Renal pelvis (tissue), 12 donors: ENCODE measurements at places on chromosomes 1 and 21.
A peak's percentile ranks its signal among the peaks of the same experiment; 100 is the strongest.

GRCh38 chr1:177945943-177946650 is 23.8 kb downstream of the SEC16B start:
- peak; percentile 57 for DNase-seq

DNA sequence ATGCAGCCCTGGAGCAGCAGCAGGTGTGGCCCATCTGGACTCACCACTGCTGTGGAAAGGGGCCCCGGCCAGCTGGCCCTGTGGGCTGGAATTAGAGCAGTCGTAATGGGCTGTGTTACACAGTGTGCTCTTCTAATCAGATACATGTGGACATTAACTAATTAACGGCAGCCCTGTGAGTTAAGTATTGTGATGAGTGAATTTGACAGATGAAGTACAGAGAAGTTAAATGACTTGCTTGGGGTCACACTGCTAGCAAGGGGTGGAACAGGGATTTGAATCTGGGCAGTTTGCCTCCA is 58.6 kb downstream of the MDM4 start:
- DNase-seq: no peak

- no peak for DNase-seq
These were observed 19.0 kb downstream of the C1orf115 start for GRCh38 chr1:220708936-220709801.

DNA sequence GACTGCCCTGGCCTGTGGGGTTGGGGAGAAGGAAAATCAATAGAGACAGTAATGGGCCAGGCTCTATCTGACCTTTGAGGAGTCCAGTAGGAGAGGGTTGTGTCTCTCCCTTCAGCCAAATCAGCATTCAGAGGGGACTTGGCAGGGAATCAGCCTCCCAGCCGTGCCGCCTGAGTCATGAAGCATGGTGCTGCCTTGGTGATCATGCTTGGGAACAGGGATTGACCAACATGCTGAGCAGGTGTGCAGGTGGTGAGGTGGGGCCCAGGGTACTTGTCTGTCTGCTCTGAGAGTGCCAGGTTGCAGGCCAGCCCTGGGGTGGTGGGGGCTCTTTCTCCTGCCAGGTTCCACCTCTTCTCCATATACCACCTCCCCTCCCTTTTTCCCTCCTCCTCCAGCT is 58.9 kb upstream of the TLR5 start:
- DNase-seq: no peak

GRCh38 chr1:172531412-172532182 is 1.4 kb upstream of the SUCO start:
- DNase-seq: no peak

DNA sequence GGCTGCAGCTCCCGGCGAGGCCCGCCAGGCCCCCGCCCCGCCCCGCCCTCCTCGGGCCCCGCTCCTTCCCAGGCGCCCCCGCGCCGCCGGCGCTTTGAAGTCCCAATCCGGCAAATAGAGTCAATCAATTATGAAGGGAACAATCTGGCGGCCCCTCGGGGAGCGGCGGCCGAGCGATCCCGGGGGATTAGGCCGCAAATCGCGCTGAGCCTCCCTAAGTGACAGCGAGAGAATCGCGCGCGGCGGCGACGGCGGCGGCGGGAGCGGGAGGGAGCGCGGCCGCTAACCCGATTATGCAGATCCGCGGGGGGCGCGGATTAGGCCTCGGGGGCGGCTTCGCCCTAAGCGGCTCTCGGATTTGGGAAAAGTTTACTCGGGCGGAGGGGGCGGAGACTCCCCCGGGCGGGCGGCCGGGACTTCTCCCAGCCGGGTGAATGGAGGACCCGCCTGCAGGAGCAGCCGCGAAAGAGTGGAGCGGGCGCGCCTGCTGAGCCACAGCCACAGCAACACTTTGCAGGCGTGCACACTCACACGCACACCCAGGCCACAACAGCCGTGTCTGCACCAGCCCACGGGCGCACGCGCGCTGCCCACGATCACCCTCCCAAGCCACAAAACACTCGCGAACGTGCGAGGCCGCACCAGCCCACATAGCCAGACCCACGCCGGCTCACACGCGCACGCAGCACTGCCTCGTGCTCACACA is 23.0 kb upstream of the DMBX1 start:
- DNase-seq: peak; percentile 38

DNA sequence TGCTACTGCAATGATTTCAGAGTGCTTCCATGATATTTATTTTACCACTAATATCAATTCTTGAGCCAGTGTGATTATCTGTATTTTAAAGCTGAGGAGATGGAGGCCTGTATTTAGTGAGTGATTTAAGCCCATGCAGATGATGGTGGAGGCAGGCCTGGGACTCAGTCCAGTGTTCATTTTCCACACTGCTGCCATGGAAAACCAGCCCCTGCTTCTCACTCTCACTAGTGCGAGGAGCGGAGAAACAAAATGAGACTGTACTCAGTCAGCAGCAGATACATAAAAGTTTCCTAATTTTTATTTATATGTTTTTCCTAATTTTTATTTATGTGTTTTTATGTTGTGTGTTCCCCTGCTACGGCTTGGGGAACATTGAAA is 32.8 kb downstream of the LRRC8B start:
- no peak for DNase-seq

DNA sequence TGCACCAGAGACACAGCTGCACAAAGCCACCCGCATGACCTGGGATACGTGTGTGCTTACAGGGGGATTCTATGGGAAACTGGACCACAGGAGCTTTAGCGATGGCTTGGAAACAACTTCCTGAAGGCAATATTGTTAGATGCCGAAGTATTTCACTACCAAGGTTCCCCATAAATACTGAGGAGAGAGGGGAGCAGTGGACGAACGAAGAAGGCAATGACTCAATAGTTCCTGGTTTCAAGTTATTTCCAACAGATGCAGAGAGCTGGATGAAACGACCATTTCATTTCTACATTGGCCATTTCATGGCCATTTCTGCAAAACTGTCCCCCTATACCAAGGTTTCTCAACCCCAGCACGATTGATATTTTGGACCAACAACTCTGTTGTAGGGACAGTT is 61.3 kb downstream of the CD34 start:
- no peak for DNase-seq

GRCh38 chr1:153872331-153872730 is 50.4 kb downstream of the GATAD2B start:
- no peak for DNase-seq

DNA sequence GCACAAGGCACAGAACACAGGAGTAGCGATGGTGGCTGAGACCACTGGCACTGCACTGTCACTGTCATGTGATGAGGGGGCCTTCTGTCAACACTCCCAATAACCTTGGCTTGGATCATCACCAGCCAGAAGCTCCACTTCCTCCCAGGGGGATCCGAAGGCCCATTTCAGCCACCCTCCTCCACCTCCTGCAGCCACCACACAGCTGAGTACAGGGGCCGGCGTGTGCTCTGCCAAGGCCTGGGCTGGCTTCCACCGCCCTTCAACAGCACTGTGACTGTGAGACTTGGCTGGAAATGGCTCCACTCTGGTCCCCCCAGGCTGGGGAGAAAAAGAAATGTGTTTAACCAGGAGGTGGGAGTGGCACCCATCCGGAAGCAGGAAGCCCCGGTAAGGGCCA is 9.9 kb upstream of the NADK start:
- DNase-seq: no peak

DNA sequence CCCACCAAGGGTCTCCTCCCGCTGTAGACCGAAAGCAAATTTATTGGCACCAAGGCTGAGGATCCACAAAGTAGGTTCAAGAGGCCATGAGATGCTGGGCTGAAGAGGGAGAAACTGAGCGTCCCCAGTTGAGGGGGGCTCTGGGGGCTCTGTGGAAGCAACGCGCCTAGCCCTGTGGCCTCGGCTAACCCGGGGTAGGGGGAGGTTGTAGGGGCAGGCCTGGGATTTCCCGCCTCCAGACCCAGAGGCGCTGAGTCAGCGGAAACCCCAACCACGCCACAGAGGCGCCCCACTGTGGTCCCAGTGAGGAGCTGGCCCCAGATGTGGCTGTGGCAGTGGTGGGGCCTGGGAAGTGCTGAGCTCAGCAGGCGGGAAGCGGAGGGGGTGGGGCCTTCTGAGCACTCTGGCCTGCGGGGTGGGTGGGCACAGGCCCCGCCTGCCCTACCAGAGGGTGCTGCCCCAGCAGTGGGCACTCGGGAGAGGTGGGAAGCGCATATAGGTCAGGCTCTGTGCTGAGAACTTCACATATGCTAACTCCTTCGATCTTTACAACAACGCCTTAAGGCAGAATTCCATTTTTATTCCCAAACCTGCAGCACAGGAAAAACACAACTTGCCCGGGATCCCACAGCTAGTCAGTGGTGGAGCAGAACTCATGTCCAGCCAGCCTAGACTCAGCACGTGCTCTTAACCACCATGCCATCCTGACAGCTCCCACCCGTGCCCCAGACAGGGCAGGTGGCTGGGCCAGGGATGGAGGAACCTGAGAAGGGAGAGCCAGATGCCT is 1.5 kb upstream of the COL16A1 start:
- peak; percentile 56 for DNase-seq

GRCh38 chr1:2172012-2172411 is 22.6 kb downstream of the FAAP20 start:
- no peak for DNase-seq

GRCh38 chr1:235278233-235278914 is 49.6 kb downstream of the ARID4B start:
- no peak for DNase-seq

DNA sequence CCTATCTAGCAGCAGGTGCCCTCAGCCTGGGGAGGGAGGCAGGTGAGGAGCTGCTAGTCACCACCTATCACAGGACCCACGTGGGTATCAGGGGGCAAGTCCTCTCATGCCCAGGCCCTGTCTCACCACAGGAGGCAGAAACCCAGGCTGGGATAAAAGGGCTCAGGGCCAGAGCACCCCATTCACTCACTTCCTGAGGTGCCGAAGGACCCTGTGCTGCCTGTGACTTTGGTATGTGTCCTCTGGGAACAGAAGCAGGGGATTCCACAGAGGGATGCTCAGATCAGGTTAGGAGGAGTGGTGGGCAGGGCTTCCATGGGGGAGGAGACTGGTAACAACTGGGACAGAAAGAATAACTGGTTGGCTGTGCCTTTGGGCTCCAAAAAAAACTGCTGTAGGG is at the start of gene LCE1E:
Gene LCE1E, plus strand, starts transcription at position 181 of the 400 bp plus-strand sequence. CDS start 1,043 bp downstream, outside the sequence.
- no peak for DNase-seq

DNA sequence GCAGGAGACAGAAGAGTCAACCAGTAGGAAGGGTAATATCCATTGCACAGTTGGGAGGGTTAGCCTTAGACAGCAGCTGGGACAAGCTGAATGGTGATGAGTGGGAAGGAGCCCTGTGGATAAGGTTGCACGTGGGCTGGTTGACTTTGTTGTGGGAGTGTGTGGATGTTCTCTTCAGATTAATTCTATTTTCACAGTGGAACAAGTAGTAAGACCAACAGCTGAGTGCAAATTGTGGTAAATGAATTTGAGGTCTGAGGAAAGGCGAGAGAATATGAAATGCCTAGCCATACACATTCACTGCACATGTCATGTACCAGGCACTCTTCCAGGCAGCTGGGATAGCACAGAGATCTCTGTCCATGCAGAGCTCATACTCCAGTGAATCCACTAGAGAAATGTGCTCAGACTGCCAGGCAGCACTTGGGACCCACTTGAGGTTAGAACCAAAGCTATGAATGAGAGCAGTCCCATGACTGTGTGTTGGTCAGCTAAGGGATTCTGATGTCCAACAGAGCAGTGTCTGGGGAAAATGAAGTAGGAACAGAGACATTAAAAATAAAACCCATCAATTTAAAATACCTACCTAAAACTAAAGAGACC is 25.2 kb upstream of the VTCN1 start:
- no peak for DNase-seq

GRCh38 chr1:232269988-232270387 is 359.9 kb downstream of the SIPA1L2 start:
- no peak for DNase-seq

DNA sequence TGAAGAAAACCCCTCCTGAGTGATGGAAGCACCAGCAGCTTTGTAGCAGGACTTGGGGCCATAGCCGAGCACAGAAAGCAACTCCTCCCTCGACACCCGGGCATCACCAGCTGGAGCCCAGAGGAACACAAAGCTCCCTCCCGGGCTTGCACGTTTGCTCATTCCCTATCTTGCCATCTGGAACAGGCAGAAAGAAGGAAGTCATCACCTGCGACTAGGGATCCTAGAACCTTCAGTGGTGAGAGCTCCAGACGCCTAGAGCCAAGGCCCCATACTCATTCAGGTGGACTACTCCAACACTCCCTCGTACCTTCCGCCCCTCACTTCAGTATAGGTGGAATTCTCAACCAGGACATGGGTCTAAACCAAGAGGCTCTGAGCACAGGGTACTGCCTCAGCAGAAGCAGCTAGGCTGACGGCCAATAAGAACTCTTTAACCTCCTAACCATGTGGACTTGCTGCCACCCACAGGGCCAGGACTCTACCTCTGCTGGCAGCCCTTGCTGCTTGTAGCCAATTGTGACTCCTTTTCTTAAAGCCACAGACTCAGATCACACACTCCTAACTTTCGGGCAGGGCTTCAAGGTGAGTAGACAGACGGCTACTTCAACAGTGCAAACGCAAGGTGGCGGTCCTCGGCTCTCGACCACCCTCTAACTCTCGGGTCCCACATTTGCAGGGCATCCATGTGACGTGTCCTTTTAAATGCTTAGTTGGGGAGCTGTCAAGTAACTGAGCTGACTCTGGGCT is 65.4 kb downstream of the NPHP4 start:
- DNase-seq: no peak

- DNase-seq: no peak
These were observed 1.7 kb downstream of the HLX start for GRCh38 chr1:220880726-220881506.

DNA sequence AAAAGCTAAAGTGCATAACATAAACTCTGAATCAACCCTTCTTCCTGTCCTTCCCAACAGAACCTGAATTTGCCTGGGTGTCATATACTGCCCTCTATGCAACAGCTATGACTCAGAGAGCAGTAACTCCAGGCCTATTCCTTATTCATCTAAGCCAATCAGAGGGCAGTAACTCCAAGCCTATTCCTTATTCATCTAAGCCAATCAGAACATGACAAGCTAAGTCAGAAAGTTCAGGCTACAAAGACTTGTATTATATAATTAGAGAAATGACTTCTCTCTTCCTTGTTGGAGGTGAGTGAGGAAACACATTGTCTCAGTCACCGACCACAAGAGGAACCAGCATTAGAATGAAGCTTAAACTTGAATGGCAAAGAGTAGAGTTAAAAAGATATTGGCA is 26.2 kb upstream of the TADA1 start:
- DNase-seq: no peak

DNA sequence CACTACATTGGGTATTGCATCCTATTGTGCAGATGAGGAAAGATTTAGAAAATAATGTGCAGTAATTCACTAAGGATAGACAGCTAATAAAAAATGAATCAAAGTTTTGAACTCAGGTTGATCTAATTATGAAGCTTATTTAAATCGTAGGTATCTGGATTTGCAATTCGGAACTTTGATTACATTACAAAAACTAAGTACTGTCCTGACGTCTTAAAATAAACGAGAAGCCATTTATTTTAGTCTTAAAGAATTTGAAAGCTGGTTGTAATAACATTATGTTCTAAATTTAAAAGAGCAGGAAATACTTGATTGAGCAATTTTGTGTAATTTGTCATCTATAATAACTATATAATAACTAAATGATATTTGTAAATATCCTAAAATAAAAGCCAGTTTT is 235.9 kb downstream of the TPR start:
- DNase-seq: no peak

- peak; percentile 71 for DNase-seq
These were observed 33.3 kb upstream of the FAM3B start for GRCh38 chr21:41283211-41283818.

- DNase-seq: no peak
These were observed 19.3 kb downstream of the PGLYRP3 start for GRCh38 chr1:153293480-153293775.

- DNase-seq: no peak
These were observed 30.0 kb downstream of the IARS2 start for GRCh38 chr1:220123889-220124288.
